Stimulated activated CD4-positive, alpha-beta T cell treated with anti-CD3 and anti-CD28 coated beads, Interleukin-1b, Interleukin-23, amount 100 ng/mL, for 1 hour (primary cell): ENCODE measurements at places on chromosomes 2 and 18.

GRCh38 chr2:104290566-104290891, 563.4 kb upstream of the POU3F3 start:
- no peak for DNase-seq

DNA sequence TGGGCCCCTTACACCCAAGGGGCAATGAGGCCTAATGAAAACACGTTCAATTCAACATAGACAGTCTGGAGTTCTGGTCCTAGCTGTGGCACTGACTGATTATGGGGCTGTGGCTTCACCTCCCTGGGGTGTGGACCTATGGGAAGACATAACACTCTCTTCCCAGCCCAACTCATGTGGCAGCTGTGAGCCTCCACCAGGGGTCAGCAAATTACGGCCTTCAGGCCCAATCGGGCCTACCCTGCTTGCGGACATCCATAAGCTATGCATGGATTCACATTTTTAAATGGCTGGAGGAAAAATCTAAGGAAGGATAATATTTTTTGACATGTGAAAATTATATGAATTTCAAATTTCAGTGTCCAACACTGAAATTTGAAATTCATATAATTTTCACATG, 101.3 kb downstream of the LOXHD1 start:
- DNase-seq = no peak

DNA sequence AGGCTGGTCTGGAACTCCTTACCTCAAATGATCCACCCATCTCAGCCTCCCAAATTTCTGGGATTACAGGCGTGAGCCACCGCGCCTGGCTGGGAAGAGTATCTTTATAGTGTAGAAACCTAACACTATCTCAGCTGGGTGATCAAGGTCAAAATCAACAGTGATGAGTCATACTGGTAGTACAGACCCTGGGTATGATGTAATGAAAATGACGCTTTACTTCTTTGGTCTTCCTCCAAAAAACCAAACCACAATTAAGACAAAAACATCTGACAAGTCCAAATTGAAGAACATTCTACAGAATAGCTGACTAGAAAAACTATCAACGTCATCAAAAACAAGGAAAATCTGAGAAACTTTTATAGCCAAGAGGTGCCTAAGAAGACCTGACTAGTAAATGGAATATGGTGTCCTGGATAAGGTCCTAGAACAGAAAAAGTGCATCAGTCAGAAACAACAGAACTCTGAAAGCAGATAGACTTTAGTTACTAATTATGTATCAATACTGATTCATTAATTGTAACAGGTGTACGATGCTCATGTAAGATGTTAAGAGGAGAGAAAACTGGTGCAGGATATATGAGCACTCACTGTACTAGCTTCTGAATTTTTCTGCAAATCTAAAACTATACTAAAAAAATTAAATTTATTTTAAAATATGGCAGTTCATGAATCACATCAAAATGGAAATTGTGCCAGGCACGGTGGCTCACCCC, 25.4 kb downstream of the PDCL3 start:
- no peak for DNase-seq

DNA sequence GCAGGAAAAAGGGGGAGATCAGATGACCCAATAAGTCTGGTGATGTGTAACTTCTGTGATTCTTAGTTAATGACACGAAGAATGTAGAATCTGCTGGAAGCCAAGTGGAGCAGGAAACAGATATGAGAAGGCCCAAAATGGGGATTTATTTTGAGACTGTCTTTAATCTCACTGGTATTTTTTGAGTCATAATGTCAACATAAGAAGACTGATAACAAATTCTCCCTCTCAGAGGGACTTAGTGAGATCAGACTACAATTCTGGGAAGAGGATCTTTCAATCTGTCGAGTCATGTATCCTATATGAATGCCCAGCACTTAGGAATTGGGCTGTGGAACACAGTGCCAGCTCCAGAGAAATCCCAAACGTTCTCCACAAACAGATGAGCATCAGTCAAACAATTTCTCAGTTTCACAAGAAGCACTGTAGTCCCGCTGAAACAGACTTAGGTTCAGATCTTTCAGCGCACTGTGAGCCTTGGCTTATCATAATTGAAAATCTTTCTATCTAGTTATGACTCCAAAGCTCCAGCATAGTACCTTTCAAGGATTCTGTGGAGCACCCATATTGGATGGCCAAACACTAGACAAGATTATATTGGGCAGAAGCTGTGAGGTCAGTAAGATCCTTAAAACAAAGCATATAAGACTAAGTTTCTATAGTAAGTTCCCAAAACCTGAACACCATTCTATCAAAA, 738.2 kb downstream of the LRP1B start:
- DNase-seq = no peak

DNA sequence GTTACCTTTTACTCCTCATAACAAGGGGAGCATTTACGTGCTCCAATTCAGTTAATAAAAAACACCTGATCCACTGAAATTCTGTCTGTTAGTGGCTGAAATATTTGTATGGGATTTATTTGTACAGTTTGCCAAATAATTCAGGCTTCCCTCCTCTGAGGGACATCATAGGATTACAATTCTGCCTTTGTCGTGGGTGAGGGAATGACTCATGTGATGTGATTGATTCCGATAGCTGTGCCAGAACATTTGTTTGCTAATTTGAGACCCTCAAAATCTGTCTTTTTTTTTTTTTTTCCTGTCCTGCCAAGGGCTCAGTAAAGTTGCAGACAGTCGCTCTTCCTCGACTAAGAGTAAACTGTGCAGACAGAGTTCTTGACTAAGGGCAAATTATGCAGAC, 612.6 kb upstream of the CDH2 start:
- no peak for DNase-seq

GRCh38 chr2:47300609-47301276, 102.2 kb upstream of the MSH2 start:
- DNase-seq = no peak

- no peak for DNase-seq
Measured at GRCh38 chr2:62293490-62294271, 97.8 kb downstream of the B3GNT2 start.
